NCI-H526 treated with DMSO at 0.1 percent for 48 hours (cell line): ENCODE measurements at places on chromosomes 1 and 21.

DNA sequence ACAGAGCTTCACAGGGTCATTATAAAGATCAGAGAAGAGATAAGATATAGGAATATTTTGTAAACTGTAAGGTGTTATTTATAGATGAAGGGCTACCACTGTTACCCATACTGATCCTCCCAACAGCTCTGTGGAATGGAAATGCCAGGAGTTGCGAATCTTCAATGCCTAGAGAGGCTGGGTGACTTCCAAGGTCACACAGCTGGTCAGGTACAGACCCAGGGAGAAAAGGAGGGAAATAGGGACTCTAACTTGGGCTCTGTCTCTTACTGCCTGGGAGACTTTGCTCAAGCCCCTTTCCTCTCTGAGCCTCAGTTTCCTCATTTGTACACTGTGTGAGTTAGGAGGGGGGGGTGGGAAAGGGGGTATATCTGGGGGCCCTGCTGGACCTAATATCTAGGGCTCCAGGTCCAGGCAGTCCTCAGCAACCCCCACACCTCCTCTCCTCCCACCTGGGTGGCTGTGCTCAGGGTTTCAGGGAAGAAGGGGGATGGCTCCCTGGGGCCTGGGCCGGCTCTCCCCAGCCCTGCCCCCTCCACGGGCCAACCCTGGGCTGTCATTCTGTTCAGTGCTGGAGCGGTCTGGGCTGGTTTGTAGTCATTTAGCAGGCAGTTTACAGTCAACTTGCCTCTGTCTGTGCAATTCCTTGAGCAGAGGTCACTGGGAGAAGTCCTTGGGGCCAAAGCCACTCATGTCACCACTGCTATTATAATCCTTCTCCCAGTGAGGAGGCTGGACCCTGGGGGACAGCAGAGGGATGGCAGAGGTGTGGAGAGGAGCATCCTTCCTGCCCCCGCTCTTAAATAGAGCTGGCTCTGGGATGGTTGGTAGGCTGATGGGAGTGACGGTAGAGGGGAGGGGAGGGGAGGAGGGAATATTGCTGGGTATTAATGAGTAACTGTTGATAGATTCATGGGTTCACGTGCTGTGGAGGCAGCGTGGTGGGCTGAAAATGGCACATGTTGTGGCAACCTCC, 1.7 kb downstream of the BSND start:
- DNase-seq = no peak

GRCh38 chr1:93438716-93439115, 9.2 kb upstream of the FNBP1L start:
- no peak for DNase-seq

DNA sequence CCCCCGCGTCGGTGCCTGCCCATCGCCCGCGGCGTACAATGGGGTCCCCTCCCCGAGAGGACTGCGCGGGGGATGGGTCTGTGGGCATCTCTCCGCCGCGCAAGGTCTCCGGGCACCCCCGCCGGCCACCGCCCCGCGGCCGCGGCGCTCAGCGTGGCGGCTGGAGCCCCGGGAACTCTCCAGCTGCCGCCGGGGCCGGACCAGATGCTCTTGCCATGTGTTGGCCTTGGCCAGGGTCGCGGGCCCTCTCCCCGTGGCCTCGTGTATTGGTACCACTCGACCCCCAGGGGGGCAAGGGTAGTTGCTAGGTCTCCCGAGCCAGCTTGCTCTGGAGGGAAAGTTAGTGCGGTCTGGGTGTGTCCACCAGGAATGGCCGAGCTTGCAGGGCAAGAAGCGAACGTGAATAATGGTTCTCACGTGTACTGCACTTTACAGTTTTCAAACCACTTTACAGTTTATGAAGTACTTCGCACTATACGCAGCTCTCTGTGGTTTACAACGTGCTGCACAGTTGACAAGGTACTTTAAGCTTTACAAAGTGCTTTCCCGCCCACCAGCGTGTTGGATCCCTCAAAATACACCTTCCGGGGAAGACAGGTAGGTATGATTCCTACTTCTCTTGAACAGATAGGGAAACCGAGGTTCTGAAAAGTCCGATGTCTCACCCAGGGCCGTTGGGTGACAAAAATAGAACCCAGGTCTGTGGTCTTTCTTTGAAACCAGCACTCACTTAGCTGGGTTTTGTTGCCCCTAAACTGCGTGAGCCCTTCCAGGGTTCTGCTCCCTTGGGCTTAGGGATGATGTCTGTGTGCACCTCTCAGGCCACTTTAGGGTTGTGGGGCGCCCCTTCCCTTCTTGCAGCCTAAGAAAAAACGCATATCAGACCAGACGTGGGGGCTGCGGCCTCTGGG, 1.2 kb downstream of the EPHB2 start:
- DNase-seq = no peak

- DNase-seq = peak; percentile 4
Observed at GRCh38 chr1:47931395-47931794, 65.8 kb downstream of the TRABD2B start.

GRCh38 chr1:154865442-154866256, 4.4 kb downstream of the KCNN3 start:
- peak; percentile 71 for DNase-seq

- DNase-seq = peak; percentile 88
Observed at GRCh38 chr1:145845514-145846161, at the start of gene NUDT17. TSS of gene NUDT17 (plus strand) at chr1:145845630. CDS start at chr1:145845641, 11 bp downstream.

- DNase-seq = no peak
Observed at GRCh38 chr21:31195334-31196015, 148.6 kb downstream of the TIAM1 start.

- DNase-seq = no peak
Observed at GRCh38 chr21:42021371-42022090, 11.4 kb upstream of the ZBTB21 start.

DNA sequence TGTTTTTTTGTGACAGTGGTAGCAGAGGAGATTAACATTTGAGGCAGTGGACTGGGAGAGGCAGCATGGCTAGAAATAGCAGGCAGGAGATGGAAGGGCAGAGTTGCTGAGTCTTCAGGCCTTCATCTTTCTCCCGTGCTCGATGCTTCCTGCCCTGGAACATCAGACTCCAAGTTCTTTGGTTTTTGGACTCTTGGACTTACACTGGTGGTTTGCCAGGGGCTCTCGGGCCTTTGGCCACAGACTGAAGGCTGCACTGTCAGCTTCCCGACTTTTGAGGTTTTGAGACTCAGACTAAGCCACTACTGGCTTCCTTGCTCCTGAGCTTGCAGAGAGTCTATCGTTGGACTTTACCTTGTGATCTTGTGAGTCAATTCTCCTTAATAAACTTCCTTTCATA, 24.2 kb upstream of the LEFTY2 start:
- no peak for DNase-seq

- DNase-seq = no peak
Observed at GRCh38 chr1:114008480-114008941, 29.2 kb downstream of the OLFML3 start.

DNA sequence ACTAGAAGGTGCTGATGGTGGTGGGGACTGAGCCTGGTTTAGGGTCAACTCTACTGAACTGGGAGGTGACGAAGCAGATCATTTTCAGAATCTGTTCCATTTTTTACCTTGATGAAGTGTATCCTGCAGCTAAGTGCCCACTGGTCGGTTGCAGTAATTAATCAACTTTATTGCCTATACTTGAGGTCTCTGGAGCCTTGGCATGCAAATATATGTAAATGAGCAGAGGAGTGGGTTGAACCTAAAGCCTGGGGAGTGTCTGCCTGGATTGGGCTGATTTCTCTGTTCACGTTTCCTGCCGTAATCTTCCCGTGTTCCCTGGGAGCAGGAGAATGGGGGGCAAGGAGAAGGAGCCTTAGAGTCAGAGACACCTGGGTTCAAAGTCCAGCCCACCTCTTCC, 286.8 kb downstream of the PTPRU start:
- peak; percentile 95 for DNase-seq

DNA sequence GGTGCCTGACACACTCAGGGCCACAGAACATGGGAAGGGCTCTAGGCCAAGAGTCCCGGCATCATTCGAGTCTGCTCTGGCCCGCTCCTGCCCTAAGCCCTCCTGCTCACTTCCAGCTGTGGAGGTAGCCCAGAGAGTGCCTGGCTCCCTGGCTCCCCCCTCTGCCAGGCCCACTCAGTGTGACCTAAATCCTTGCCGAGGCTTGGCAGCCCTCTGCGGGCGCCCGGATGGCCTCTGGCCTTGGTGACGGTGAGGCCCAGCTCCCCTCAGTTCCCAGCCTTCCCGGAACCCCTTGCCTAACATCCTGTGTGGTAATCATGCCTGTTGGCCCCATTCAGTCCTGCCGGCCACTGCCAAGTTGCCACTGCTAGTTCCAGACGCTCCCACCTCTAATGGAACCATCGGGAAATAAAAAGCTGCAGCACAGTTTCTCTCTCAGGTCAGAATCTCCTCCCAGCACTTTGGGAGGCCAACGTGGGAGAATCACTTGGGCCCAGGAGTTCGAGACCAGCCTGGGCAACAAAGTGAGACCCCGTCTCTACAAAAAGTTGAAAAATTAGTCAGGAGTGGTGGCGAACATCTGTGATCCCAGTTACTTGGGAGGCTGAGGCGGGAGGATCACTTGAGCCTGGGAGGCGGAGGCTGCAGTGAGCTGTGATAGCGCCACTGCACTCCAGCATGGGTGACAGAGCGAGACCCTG, 1.2 kb upstream of the H6PD start:
- DNase-seq = no peak

- no peak for DNase-seq
Observed at GRCh38 chr1:22026924-22027289, 25.4 kb downstream of the CELA3A start.

- no peak for DNase-seq
Observed at GRCh38 chr1:225418059-225418458, 9.8 kb downstream of the LBR start.

GRCh38 chr1:84700070-84700469, 9.8 kb upstream of the SSX2IP start:
- DNase-seq = no peak

DNA sequence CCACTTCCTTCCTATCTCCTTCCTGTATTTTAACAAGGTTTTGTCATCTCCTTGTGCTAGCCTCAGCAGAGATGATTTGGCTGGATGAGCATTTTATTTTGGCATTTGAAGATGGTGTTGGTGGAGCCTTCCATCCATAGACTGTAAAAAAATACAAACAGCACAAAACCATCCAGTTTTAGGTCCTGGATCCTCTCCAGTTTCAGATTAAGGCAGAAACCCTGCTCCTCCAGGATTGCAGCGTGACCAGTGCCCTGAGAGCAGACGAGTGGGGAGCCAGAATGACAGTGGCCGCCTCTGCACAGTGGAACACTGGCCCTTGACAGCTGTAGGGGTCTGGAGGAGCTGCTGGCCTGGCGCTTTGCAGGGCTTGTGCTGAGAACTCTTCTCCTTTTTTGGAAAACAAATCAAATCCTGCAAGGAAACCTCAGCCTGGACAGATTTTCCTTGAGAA, 72.2 kb upstream of the GADD45A start:
- DNase-seq = no peak

GRCh38 chr1:243793298-243793697, 56.7 kb downstream of the AKT3 start:
- no peak for DNase-seq

DNA sequence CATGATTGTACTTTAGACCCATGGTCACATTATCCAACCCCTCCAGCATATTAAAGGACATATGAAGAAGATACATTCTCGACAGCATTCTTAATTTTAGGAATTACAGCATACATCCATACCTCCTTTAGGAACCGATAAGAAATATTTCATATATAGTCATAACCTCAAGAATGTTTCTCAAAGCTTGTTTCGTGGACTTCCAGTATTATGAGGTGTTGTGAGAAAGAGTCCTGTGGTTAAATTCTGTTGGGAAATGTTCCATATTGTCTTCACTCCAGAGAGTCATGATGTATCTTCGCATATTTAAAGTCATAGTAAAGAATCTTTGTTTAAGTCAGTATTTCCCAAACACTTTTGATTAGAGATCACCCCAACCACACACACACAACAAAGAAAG, 321.0 kb upstream of the SNX7 start:
- DNase-seq = no peak

GRCh38 chr1:48225579-48225978, 3.1 kb downstream of the SLC5A9 start:
- DNase-seq = no peak

- DNase-seq = no peak
Observed at GRCh38 chr1:49686107-49686506, 337.6 kb downstream of the AGBL4 start.

GRCh38 chr1:220786337-220787068, at the start of gene MTARC1:
TSS of gene MTARC1 (plus strand) at chr1:220786913. CDS start at chr1:220786945, 32 bp downstream.
- DNase-seq = peak; percentile 39

DNA sequence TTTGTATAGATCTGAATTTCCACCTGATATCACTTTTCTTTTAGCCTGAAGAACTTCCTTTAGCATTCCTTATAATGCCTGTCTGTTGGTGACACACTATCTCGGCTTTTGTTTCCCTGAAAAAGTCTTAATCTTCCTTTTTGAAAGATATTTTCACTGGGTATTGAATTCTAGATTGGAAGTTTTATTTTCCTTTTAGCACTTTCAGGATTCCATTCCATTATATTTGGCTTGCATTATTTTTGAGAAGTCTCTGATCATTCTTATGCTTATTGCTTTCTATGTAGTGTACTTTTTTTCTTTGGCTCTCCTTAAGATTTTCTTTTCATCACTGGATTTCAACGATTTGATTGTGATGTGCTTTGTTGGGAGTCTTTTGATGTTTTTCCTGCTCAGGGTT, 510.7 kb downstream of the RWDD3 start:
- DNase-seq = no peak
